Cerebellar cortex (tissue), 1 donor: ENCODE measurements at places on chromosomes 1 and 21.
A peak's percentile ranks its signal among the peaks of the same experiment; 100 is the strongest.

DNA sequence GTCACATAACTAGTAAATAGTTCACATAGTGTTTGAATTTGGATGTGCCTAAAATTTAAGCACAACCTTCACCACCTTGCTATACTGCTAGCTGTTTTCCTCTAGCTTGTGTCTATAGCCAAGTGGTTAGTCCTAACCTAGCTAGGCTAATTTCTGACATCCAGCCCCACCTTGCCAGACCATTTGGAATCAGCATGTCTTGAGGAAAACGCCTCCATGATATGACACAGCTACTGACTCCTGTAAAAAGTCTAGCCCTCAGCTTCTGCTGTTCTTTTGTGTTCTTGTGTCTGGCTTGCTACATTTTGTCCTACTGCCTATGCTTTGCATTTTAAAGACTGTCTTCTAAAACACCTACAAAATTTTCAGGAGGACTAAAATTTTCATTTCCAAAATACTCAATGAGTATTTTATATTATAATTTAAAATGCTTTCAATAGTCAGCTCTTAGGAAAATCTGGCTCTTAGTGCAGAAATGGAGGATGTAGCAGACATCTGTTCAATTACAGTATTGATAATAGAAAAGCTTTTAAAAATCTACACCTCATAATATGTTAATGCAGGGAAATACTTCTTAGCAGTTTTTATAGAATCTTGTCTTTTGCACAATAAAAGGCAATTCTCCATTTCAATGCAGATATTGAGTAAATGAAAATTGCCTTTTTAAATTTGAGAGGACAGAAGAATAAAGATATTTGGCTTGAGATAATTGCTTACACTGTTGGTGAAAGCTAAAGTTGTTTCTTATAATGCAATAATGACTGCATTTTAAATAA is 160.8 kb upstream of the APP start:
- DNase-seq = no peak

- DNase-seq = peak; percentile 61
Measured at GRCh38 chr1:169931795-169932231, 38.1 kb upstream of the SCYL3 start.

GRCh38 chr21:32764186-32764585 is 7.4 kb downstream of the PAXBP1 start:
- DNase-seq = no peak

- no peak for DNase-seq
Measured at GRCh38 chr21:38170704-38171682, 85.8 kb upstream of the KCNJ15 start.

- DNase-seq = no peak
Measured at GRCh38 chr1:170701962-170702361, 38.0 kb downstream of the PRRX1 start.

DNA sequence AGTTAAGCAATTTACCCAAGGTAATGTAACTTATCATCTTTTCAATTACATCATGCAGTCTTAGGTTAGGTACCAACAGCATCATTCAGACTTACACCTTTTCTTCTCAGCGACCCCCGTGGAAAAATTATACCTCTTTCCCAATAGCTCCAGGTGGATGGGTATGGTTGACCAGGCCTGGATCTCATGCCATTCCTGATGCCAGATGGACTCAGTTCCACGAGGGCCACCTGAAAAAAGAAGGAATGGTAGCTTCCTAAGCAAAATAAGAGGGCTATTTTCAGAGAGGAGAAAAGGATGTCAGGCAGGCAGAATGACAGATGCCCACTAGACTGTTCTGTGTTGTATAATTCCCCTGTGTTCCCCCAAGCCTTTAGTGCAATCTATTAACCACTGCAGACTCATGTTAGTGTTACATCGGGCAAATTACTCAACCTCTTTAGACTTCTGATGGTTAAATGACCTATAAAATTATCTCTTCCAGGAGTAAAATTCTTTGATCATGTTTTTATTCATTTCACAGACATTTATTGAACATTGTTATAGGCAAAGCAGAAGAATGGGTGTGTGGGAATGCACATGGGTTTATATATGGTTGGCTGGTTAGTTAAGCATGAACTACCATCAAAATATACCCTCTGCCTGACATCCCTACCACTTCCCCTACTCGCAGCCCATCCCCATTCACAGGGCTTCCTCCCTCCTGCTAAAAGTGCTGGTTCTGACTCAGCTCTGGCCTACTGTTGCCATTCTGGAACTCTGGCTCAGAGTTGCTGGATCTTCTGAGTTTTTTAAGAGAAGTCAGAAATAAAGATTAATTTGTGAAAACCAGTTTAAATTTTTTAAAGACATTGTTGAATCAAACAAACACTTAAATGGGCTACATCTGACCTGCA is 10.6 kb upstream of the MYSM1 start:
- peak; percentile 44 for DNase-seq

- DNase-seq = no peak
Measured at GRCh38 chr1:84407958-84408422, 9.7 kb downstream of the DNASE2B start.

GRCh38 chr21:32162727-32163320 is 116.0 kb downstream of the MIS18A start:
- DNase-seq = peak; percentile 5

GRCh38 chr1:53896635-53897229 is 2.7 kb downstream of the DIO1 start:
- no peak for DNase-seq

DNA sequence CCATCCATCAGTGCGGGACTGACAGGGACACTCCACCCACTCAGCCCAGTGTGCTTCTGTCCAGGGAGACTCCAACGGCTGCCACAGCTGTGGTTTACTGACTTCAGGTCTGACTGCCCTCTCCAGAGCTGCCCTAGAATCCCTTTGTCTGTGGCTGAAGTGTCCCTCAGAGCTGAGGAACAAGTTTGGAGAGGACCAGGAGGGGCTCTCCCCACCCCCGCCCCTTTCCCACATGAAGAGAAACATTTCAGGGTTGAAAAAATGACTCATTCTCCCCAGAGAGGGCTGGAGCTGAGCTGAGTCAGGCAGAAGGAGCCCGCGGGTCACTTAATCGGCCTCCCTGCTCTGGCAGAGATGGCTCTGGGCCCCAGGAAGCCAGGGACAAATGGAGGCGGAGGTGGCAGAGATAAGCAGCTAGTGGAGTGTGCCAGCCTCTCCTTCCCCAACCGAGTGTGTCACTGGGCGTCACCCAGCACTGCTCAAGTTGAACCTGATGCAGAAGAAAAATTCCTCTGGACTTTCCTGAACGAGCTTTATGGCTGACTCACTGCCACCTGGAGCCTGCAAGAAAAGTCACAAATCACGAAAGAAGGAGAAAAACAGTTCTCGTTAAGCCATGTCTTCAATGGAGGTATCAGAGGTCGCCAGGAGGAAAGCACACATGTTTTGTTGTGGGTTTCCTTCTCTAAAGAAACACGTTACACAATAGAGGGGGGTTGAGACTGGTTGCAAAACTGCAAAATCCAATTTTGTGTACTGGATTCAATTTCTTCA is 34.3 kb upstream of the ECE1 start:
- no peak for DNase-seq

GRCh38 chr1:182270731-182271130 is 120.9 kb downstream of the GLUL start:
- no peak for DNase-seq

DNA sequence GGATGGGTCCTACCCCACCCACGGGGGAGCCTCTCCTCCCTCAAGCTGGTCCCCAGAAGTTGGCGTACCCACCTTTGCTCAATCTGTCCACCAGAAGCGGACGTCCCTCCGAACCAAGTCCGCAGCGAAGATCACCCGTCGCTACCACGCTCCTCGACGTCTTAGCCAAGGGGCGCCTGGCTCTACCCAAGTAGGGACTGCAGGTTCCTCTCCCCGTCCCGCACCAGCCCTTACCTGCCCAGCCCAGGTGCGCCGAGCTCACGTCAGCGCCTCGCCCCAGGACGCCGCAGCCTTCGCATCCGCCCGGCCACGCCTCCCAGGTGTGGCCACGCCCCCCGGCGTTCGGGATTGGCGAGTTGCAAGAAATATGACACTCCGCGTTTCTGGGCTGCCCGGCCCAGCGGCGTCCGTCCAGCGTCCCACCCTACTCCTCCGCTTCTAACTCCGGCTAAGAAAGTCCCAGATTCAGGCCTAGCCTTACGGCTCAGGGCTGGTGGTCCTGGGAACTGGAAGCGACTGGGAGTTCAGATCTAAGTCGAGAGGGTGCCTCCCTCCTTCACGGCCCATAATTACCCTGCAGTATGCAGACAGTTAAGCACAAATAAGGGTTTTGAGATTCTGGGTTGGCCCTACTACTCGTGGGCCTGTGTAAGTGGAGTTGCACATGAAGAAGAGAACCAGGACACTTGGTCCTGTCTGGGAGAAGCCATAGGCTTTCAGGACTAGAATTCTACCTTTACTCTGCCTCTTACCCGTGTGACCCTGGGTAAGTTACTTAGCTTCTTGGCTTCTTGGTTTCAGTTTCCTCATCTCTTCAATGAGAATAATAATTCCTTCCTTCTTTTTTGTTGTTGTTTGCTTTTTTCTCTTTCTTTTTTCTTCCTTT is at the start of gene IRF6:
IRF6 (minus strand) TSS at position 268 of the 886 bp plus-strand sequence. CDS start 4,729 bp downstream, outside the sequence.
- DNase-seq = peak; percentile 67

GRCh38 chr1:17347769-17348592 is 24.0 kb upstream of the PADI6 start:
- DNase-seq = no peak

DNA sequence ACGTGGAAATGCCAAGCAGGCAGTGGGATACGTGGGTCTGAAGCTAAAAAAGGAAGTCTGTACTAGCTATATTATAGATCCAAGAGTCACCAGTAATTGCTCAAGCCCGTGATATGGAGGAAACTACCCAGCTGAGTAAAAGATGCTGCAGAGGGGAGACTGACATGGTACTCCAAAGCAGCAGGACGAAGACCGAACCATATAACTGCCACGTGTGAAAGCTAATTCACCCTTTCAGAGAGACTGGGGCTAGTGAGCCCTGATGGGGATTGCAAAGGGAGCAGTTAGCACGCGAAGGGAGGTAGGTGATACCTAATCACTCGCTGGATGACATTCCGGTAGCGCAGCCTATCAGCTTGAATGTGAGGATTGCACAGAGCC is 316 bp downstream of the AP4B1 start:
- DNase-seq = no peak

DNA sequence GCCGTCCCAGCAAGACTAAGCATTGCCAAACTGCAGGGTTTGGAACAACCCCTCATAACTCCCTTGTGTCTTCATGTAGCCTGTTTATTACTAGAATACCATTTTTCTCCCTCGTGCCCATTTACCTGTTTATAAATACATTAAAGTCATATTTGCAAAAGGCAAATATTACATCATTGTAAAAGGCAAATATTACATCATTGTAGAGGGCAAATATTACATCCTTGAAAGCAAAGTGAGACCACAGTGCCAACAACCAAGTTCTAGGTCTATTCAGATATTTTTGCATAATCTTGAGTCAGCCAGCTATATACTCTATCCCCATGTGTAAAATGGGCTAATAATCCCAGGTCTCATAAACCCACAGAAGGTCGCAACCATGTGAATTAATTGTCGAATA is 11.4 kb upstream of the FAM163A start:
- DNase-seq = no peak
